ENCODE measurements at places on chromosomes 6 and 20.

DNA sequence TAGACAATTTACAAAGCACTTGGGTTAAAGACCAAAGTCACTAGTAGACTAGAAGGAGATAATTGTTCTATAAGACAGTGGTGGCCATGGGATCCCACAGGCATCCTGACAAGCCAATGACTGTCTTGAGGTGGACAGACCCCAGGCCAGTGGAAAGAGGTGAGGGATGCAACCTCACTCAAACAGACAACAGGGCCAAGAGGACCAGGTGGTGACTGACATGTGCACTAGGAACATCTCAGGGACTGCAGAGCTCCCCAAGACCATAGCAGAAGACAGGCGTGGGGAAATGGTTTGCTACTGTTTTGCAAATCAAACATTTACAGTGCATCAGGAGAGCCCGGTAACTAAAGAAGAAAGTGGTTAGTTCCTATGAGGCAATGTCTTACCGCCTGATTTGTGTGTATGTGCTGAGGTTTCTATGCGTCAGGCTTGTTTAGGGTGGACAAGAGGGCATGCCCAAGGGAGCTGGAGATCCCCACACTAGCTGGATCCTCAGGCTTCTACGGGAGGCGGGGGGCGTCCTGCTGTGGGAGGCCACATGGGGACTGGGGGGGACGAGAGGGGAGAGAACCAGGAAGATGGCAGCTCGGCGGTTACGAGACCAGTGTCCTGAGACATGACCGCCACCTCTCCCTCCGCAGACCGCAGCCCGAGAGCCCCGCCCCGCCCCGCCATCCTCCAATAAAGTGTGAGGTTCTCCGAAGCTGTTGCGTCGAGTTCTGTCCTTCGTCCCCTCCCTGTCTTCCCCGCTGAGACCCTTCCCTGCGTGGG, 623 bp upstream of the MRPS26 start:
- DNase-seq = no peak

DNA sequence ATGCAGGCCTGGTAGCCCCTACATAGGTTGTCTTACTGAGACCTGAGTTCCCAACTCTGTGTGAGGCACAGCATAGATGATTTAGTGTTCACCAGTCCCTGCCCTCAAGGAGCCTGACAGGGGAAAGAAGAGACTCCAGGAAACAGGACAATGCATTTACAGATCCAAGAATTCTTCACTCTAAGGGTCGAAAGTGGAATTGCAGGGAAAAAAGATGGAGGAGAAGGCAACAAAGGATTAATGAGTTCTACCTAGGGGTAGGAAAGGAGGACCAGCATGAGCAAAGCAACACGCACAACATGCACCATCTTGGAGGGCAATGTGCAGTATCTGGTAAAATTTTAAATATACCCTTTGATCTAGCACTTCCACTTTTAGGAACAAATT, 5.9 kb downstream of the SPAG4 start:
- no peak for DNase-seq

DNA sequence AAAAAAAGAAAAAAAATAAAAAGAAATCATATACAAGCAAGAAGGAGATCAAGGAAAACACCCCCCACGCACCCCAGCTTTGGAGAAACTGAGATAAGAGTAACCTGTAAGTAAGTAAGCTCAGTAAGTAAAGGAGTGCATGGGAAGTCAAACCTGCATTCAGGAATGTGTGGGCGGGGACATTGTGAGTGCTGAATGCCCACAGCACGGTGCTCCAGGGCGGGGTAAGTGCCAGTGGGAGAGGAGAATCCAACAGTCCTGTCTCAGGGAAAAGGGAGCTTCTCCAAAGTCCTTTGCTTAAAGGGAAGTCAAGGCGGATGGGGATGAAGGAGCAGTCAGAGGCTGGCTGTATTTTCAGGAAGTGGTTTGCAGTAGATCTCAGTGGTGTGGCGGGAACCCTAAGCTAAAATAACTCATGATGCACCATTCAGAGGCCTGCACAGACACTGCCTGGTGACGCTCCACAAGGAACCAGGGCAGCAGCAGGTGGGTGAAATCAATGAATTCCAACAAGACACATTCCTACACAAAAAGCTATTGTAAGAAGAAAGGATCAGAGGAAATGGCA, 368.0 kb downstream of the QKI start:
- no peak for DNase-seq

DNA sequence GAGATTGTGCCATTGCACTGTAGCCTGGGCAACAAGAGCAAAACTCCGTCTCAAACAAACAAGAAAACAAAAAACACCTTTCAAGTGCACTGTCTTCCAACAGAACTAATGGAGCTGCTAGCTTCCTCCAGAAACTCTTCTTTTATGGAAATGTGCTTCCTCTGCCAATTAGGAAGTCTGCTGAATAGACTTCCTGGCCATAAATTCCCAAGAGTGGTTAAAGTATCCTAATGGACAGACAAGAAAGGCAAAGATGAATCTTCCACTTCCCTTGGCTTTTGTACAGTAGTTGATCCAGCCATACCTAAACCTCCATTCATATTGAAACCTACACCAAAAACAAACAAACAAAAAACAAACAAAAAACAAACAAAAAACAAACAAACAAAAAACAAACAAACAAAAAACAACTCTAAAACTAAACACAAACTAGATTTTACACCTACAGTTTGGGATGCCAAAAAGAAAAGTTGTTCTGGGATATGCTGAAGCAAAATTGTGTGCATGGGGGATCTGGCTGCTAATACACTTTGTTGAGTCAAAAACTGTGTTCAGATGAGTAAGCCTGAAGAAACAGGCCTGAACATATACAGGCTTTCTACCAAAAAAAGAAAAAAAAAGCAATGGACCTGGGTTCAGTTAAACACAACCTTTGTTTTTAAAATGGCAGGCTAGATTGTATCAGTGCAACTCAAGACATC, 59.8 kb upstream of the CARMIL1 start:
- no peak for DNase-seq

DNA sequence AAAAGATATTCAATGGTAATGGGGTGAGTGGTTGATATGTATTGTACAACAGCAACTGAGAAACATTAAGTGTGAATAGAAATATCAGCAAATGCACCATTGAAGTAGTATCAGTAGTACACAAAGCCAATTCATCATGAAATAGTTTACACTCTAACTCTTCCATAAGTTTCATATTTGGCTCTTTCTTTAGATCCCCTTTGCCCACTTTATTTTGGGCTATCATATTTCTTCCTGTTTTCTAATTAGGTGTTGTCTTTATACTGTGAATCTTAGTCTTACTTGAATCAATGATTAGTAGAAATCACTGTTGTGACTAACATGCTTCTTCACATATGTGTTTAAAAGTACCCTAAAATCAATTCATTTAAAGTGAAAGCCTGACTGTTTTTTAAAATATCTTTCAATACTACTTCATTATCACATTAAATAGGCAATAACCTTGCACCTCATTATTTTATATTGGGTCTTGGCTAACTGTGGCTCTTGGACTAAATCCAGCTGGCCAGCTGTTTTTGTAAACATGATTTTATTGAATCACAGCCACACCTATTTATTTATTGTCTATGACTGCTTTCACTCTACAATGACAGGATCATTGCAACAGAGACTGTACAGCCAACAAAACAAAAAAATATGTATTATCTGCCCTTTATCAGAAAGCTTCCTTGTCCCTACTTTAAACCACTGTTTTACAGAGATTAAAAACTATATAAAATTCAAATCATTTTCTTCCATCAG, 38.9 kb downstream of the EYS start:
- DNase-seq = no peak

GRCh38 chr20:10412591-10413408, 21.2 kb downstream of the MKKS start:
- DNase-seq = no peak

- DNase-seq = no peak
Observed at GRCh38 chr20:3473944-3474343, 3.1 kb downstream of the ATRN start.

Data from DND-41 (cell line).